ENCODE measurements at places on chromosomes 13 and 19.

GRCh38 chr19:5993648-5994358 is 15.9 kb upstream of the RANBP3 start:
- DNase-seq: peak; percentile 82

DNA sequence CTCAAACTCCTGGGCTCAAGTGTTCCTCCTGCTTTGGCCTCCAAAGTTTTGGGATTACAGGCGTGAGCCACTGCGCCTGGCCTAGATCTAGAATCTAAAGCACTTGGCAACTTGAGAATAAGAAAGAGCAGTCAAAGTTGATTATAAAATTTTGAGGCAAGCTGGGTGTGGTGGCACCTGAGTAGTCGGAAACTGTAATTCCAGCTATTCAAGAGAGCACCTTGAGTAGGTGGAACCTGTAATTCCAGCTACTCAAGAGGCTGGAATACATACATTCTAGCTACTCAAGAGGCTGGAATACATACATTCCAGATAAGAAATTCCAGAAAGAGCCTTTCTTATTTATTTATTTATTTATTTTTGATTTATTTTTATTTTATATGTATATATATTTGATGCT is 8.3 kb upstream of the NAA16 start:
- DNase-seq: no peak

- DNase-seq: no peak
Measured at GRCh38 chr13:22278336-22278929, 607.6 kb downstream of the FGF9 start.

DNA sequence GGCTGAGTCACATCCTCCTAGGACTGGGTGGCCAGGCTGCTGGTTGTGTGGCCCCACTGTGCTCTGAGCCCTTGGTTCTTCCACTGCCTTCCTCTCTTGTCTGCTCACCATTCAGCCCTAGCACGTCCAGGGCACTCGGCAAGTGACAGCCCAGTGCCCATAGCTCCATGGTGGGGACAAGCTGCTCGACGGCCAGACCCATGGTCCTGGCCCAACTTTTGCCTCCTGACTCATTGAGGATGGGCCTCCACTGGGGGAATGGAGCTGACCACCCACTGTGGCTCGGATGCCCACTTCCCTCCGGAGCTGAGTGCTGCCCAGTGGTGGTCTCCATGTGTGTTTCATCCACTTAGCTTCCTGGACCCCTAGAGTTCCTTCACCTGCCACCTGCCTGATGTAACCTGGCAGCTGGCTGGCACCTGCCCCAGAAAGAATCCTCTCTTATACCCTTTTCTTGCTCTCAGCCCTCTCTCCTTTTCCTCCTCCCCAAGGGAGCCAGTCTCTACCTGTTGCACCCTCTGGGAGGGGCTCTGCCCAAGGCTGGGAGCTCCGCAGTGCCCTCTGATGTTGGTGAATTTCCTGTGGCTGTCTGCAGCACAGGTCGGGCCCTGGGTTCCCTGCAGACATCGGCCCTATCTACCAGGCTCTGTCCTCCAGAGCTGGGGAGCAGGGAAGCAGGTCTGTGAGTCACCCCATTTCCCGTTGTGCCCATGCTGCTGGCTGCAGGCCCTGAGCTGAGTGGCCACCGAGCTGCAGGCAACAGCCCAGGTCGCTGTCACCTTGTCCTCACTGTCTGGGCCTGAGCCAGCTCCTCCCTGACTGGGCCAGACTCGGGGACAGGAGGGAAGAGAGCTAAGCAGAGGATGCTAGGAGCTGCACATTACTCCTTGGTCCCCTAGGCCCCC is 7.4 kb downstream of the CHST8 start:
- DNase-seq: no peak

GRCh38 chr13:40228990-40229389 is 437.5 kb downstream of the FOXO1 start:
- DNase-seq: no peak

GRCh38 chr19:39918183-39918651 is 16.2 kb downstream of the FCGBP start:
- no peak for DNase-seq

GRCh38 chr13:93708308-93709075 is 481.9 kb downstream of the GPC6 start:
- no peak for DNase-seq

- no peak for DNase-seq
Measured at GRCh38 chr19:18895824-18896341, at the start of gene CERS1. Gene CERS1 (minus strand): TSS chr19:18896158. CDS start chr19:18896072, 86 bp downstream.

GRCh38 chr19:8250596-8250995 is 41.4 kb downstream of the CERS4 start:
- DNase-seq: no peak

DNA sequence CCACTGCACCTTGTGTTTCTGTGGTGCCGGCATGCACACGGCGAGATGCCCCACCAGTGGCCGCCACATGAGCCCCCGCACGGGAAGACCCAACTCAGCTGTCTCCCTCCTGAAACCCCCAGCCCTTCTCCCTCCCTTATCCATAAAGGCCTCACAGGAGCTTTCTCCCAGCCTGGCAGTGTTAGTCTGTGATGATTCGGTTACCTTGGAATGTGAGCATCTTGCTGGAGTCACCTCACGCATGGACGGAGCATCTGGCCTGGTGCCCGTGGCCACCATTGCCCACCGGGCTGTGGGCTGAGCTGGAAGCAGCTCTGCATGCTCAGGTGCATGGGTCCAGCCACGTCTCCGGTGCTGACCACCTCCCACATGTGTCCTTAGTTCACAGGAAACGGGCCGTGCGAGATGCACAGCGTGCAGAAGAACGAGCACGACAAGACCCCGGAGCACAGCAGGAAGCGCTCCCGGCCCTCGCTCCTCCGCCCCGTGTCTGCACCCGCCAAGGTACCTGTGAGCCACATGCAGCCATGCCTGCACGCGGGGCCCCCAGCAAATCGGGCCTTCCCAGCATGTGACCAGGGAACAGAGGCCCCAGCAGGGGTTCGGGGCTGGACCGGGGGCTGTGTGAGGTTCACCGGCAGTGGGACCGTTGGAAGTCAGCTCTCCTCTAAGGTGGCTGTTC is 22.0 kb downstream of the SIN3B start:
- DNase-seq: no peak

GRCh38 chr13:98475522-98475921 is 101.4 kb downstream of the STK24 start:
- no peak for DNase-seq

GRCh38 chr13:28306325-28306724 is 168.0 kb downstream of the PAN3 start:
- DNase-seq: no peak

DNA sequence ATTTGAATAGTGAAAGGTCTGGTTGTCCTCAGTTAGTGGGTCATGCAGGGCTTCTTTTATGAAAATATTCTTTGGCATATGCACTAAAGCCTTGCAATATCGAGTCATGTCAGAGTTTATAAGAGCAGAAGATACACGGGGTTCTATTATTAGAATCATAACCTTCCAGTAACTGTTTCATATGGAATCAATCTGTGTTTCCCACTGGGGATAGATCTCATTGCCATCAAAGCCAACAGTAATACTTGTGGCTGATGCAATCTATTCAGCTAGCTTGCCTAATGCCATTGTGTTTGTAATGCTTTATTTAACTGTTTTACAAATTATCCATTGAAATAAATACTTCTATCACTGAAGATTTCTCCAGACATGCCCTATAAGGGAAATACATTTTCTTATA is 746.9 kb upstream of the PCDH9 start:
- no peak for DNase-seq

DNA sequence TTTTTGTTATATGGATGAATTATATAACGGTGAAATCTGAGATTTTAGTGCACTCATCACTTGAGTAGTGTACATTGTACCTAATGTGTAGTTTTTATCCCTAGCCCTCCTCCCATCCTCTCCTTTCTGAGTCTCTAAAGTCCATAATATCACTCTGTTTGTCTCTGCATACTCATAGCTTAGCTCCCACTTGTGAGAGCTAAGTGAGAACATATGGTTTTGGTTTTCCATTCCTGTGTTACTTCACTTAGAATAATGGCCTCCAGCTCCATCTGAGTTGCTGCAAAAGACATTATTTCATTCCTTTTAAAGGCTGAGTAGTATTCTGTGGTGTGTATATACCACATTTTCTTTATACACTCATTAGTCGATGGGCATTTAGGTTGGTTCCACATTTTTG is 94.0 kb downstream of the SLC10A2 start:
- DNase-seq: no peak

GRCh38 chr19:42403586-42403985 is 13.5 kb upstream of the CNFN start:
- no peak for DNase-seq

GRCh38 chr19:31804668-31805067 is 455.4 kb upstream of the TSHZ3 start:
- no peak for DNase-seq

- peak; percentile 83 for DNase-seq
Measured at GRCh38 chr19:42140125-42140754, 8.0 kb upstream of the POU2F2 start.

DNA sequence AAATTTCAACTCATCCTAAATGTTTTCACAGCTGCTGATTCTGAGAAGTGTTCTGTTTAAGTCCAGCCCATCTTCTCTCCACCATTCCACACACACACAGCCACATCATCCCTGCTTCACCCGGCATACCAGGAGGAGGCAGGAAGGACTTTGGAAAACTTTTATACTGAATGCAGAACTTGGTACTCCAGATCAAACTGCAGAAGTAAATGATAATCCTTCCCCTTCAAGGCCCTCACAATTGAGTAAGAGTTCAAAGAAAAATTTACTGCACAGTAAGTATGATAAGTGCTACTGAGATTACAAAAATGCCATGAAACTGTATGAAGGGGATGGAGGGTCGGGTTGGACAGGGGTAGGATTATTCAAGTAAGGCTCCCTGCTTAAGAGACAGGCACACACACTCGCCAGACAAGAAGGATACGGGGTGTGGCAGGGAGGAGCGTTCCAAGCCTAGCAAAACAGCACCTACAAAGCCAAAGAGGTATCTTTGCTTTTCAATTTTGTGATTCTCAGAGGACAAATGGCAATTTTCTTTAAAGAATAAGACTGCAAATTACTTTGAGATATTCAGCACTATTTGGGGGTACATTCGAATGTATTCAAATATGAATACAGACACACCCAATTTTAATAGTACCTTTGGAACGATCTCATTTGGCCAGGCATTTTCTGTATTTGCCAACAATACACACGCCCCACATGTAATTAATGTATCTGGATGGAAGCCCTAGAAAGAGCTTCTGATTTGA is 2.5 kb downstream of the USP12 start:
- no peak for DNase-seq

All from Right ventricle myocardium inferior (tissue), 1 donor.